ENCODE measurements at places on chromosomes 3 and 15. TPM values are rescaled to one million over a fixed set of nuclear protein-coding genes. Genes with fewer than 3 reads are reported as not detected.
A peak's percentile ranks its signal among the peaks of the same experiment; 100 is the strongest.

PAQR9 gene
- 2.5 TPM for total RNA-seq

DNA sequence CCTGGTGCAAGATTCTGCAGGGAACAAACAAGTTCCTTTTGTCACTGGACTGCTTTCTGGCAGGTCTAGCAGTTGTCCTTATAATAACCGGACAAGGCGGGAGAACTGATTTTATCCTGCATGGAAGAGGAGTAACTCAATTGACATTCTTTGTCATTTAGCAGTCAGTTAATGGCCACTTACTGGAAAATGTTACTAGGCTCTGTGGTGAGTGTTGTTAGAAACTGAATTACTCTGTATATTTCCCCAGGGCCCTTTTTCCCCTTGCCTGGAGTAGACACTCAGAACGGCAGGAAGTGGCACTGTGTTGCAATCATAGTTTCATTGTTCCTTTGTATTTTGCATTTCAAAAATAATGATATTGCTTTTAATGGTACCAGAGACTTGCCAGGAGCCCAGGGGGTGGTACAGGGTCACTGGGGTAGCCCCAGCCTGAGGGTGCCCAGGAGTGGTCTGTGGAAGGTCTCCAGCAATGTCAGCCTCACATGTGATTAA lies 318.6 kb upstream of the LRRFIP2 start:
- no peak for DNase-seq
- H3K4me1 ChIP-seq: peaks cover 2% of the 10 kb centered on the region
- H3K27me3 ChIP-seq: peaks cover 6% of the 10 kb centered on the region

DNA sequence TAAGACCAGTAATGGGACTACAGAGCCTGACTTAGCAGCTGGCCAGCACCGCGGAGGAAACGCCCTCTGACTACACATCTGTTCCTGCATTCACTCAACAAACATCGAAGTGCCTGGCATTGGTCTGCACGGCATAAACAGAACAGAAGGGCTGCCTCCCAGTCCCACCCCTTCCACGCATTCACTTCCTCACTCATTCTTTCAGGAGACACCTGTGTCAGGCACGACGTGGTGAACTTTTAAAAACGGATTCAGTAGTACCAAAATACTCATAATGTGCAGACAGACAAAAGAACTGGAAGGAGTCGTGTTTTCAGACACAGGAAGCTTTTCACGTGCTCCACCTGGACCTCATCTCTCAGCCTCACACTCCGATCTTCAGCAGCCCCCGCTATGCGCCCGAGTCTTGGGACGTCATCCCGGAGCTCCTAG lies 123.3 kb downstream of the XXYLT1 start:
- H3K27ac ChIP-seq: no peak overlapping the region
- DNase-seq: no peak
- peaks cover 9% of the 10 kb centered on the region for H3K27me3 ChIP-seq
- no peak overlapping the region for H3K4me3 ChIP-seq

DNA sequence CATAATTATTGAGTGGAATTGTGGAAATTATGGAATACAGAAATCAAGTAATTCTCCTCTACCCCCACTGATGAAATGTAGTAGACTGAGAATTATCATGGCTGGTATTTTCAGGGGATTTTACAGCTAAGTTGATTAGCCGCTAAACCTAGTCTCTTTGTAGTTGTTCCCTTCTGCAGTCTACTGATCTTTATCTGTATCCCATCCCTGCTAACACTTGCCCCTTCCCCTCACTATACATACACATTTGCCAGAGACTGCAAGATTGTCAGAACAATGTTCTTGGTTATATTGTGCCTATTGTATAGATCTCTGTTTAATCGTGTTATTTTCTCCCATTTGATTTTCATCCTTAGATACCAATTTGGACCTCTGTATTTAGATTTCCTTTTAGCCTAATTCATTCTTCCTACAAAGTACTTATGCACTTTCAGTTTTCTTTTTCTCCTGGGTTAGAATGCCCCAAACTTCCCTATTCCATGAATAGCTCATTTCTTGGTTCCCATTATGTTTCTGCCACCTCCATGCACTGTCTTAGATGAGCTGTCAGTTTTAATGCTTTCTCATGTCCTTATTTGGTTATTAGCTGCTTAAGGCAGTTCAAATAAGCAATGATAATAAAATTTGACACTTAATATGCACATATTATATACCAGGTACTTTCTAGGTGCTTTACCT lies 86.9 kb downstream of the CDIN1 start:
- H3K36me3 ChIP-seq: peaks cover 13% of the 10 kb centered on the region
- no peak overlapping the region for H3K4me3 ChIP-seq
- peaks cover 22% of the 10 kb centered on the region for H3K4me1 ChIP-seq
- H3K27ac ChIP-seq: no peak overlapping the region
- DNase-seq: no peak

- peaks cover 1% of the 10 kb centered on the region for H3K4me1 ChIP-seq
- H3K36me3 ChIP-seq: no peaks in the 10 kb centered on the region
- peak overlapping the region; percentile 33 for H3K27ac ChIP-seq
- H3K4me3 ChIP-seq: no peak overlapping the region
Measured at GRCh38 chr3:68943753-68944500, 11.6 kb upstream of the TAFA4 start.

SENP2 gene
- 52.3 TPM for total RNA-seq

CELSR3 gene
- 15.2 TPM for total RNA-seq

DNA sequence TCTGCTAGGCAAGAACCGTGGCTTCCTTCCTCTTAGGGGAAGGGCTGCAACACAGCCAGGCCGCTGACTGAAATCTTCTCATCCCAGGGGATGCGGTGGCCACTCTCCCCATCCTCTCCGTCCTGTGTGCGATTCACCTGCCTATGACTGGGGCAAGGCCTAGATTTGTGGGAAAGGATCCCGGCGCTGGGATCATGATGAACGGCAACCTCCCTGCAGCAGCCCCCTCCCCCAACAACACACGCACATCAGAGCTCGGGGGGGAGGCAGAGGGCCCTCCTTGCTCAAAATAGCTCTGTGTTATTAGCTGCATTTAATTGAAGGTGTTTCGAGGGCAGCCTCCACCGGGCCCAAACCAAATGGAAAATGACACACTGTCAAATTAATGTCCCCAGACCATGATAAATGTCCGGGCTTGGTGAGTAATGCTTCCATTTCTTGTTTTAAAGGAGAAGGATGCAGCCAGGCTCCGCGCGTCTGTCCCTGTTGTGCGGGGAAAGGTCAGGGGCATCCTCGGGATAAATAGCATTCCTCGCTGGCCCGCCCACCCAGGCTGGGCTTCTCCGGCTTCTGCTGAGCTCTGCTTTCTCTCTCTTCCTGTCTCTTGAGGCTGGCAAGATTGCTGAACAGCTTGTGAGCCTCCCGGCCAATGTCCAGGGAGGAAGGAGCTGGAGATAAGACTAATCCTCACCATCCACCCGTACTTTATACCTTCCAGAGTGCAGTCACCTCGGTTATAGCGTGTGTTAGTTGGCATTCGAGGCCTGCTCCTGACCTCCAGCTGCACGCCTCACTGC lies 56.4 kb upstream of the TLE3 start:
- H3K36me3 ChIP-seq: no peaks in the 10 kb centered on the region
- DNase-seq: no peak
- H3K27me3 ChIP-seq: peaks cover 88% of the 10 kb centered on the region
- peaks cover 27% of the 10 kb centered on the region for H3K4me1 ChIP-seq
- no peak overlapping the region for H3K27ac ChIP-seq

CTXN2 gene
- 0.38 TPM for total RNA-seq

GRCh38 chr3:32018757-32019564 lies 37.4 kb downstream of the ZNF860 start:
- H3K27me3 ChIP-seq: peaks cover 3% of the 10 kb centered on the region
- DNase-seq: no peak
- H3K36me3 ChIP-seq: no peaks in the 10 kb centered on the region
- no peak overlapping the region for H3K27ac ChIP-seq
- peaks cover 11% of the 10 kb centered on the region for H3K4me1 ChIP-seq
